ENCODE measurements at places on chromosomes 12 and 14. TPM values are rescaled to one million over a fixed set of nuclear protein-coding genes. Genes with fewer than 3 reads are reported as not detected.

GRCh38 chr12:130117233-130117632, 45.0 kb upstream of the FZD10 start:
- no peaks in the 10 kb centered on the region for H3K4me1 ChIP-seq
- no peak for DNase-seq
- H3K27ac ChIP-seq, result no peak overlapping the region

GRCh38 chr12:70744178-70744577, 106.9 kb upstream of the PTPRB start:
- H3K4me1 ChIP-seq, result no peaks in the 10 kb centered on the region
- no peak overlapping the region for H3K4me3 ChIP-seq
- H3K36me3 ChIP-seq, result no peaks in the 10 kb centered on the region
- DNase-seq, result no peak
- no peaks in the 10 kb centered on the region for H3K27me3 ChIP-seq

DNA sequence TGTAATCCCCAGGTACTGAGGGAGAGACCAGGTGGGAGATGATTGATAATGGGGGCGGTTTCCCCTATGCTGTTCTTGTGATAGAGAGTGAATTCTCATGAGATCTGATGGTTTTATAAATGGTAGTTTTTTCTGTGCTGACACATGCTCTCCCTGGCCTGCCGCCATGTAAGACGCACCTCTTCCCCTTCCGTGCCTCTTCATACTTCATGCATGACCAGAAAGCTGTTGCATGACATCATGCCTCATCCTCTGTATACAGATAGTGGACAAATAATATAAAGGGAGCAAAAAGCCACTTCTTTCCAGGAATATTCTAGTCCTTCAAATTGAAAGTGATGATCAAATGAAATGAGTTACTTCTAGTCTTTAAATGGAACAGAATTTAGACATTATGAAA, 47.3 kb upstream of the LRIG3 start:
- H3K4me1 ChIP-seq, result no peaks in the 10 kb centered on the region
- no peaks in the 10 kb centered on the region for H3K36me3 ChIP-seq
- no peak for DNase-seq
- no peaks in the 10 kb centered on the region for H3K27me3 ChIP-seq

NTS gene
- total RNA-seq, result 36.6 TPM

DNA sequence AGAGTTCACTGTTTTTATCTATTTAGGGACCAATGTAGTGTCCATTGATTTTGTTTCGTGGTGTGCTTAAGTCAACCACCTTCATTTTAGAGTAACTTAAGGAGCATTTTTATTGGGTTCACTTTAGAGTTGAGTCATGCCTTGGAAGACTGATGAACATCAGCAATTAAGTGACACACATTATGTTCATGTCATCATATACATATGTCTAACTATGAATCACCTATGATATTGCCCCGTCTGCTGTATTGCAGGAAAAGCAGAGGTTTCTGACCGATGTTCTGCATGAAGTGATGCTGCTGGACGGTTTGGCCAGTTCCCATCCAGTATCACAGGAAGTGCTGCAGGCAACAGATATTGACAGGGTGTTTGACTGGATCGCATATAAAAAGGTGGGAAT, 227.1 kb downstream of the TRHDE start:
- no peaks in the 10 kb centered on the region for H3K4me1 ChIP-seq
- no peaks in the 10 kb centered on the region for H3K36me3 ChIP-seq
- no peak overlapping the region for H3K4me3 ChIP-seq
- no peaks in the 10 kb centered on the region for H3K27me3 ChIP-seq
- DNase-seq, result no peak

PAPLN gene
- 15.9 TPM for total RNA-seq

DNA sequence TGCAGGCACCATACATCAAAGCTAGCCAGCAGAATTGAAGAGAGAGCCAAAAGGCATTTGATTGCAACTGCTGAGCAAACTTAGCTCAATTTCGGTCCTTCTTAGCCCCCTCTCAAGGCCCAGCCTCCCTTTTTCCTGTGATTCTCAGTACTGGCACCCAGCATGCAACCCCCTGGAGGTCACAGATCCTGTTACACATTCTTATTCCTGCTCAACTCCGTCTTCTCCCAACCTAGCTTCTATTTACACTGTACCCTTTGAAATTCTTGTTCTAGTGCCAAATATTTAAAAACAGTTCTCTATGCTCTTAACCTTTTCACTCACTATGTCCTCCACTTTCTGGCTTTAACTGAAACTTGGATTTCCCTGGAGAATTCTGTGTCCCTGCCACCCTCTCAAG, 131.3 kb upstream of the CPSF6 start:
- H3K27me3 ChIP-seq, result no peaks in the 10 kb centered on the region
- H3K4me3 ChIP-seq, result no peak overlapping the region
- no peaks in the 10 kb centered on the region for H3K4me1 ChIP-seq
- H3K36me3 ChIP-seq, result no peaks in the 10 kb centered on the region

NFATC4 gene
- 47.3 TPM for total RNA-seq

GLT1D1 gene
- 3.6 TPM for total RNA-seq

TXNDC16 gene
- 14.3 TPM for total RNA-seq

TMEM121 gene
- not detected for total RNA-seq

NFYB gene
- total RNA-seq, result 43.5 TPM

GRCh38 chr12:107929436-107929835, 154.9 kb downstream of the ASCL4 start:
- H3K4me3 ChIP-seq, result no peak overlapping the region
- no peaks in the 10 kb centered on the region for H3K4me1 ChIP-seq
- DNase-seq, result no peak
- no peaks in the 10 kb centered on the region for H3K36me3 ChIP-seq
- no peak overlapping the region for H3K27ac ChIP-seq

GRCh38 chr12:72957454-72957853, 685.3 kb downstream of the TRHDE start:
- H3K27ac ChIP-seq, result no peak overlapping the region
- H3K4me1 ChIP-seq, result no peaks in the 10 kb centered on the region
- no peaks in the 10 kb centered on the region for H3K27me3 ChIP-seq
- no peak overlapping the region for H3K4me3 ChIP-seq
- H3K36me3 ChIP-seq, result no peaks in the 10 kb centered on the region
- DNase-seq, result no peak

GRCh38 chr12:124264089-124264795, 30.7 kb upstream of the RFLNA start:
- H3K4me3 ChIP-seq, result no peak overlapping the region
- H3K27me3 ChIP-seq, result no peaks in the 10 kb centered on the region
- no peak overlapping the region for H3K27ac ChIP-seq
- H3K36me3 ChIP-seq, result no peaks in the 10 kb centered on the region

DNA sequence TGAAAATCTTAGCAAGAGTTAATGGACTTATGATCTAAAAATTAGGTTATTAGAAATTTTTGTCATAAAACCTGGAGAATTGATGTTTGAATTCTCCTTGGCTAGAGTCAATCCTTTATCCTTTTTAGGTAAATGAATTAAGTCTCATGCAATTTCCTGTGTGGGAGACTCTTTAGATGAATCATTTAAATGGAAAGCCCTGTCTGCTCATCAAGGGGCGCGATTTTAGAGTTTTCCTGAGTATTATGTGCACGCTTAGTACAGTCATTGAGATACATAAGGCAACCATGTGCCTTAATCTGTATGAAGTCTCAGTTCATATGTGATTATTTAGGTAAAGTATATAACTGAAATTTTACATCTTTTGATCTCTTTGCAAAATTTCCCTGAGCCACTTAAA, 974.7 kb downstream of the NRXN3 start:
- no peak overlapping the region for H3K27ac ChIP-seq
- H3K36me3 ChIP-seq, result no peaks in the 10 kb centered on the region
- DNase-seq, result no peak
- H3K4me1 ChIP-seq, result no peaks in the 10 kb centered on the region
- H3K4me3 ChIP-seq, result no peak overlapping the region

DNA sequence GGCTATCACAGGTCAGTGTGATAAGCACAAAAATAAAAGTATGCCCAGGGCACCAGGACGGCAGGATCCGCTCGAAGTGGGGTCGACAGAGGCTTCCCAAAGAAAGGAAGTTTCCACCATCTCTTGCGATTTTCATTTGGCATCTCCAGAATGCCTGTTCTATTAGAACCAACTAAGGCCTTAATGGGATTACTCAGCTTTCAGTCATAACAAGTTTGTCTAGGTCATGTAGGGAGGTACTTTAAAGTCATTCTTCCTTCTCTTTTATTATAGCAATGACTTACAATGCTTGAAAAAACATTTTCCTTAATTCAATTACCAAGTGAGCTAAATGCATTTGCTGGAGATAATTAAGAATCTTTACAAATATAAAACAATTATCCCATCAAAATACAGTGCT, 83.6 kb upstream of the DIO3 start:
- H3K36me3 ChIP-seq, result no peaks in the 10 kb centered on the region
- no peak overlapping the region for H3K4me3 ChIP-seq
- no peak overlapping the region for H3K27ac ChIP-seq
- DNase-seq, result no peak

DDX47 gene
- 74.2 TPM for total RNA-seq

PRIMA1 gene
- 4.5 TPM for total RNA-seq

DCP1B gene
- 14.8 TPM for total RNA-seq

DNA sequence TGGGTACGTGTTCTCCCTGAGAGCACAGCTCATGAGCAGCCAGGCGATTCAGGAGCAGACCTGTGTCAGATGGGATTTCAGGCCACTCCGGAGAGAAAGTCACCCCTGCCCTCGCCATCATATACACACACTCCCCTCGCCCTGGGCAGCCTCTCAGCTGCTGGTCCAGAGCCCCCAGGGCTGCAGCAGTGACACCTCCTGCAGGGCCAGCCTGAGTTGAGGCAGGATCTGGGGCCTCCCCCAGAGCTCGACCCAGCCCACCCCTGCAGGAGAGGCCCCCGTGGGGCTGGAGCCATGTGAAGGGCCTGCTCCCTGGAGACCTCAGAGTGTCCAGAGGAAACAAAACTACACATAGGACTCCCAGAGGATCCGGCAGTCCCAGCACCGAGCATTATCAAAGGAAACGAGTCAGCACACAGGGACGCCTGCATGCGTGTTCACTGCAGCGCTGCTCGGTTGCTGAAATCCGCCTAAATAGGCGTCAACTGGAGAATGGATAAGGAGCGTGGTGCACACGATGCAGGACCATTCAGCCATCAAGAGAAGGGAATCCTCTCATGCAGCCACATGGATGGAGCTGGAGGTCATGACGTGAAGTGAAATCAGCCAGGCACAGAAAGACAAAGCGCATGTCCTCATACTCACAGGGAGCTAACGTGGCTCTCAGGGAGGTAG, 104.0 kb downstream of the TNFAIP2 start:
- H3K4me3 ChIP-seq, result no peak overlapping the region
- no peak for DNase-seq
- peaks cover 6% of the 10 kb centered on the region for H3K4me1 ChIP-seq
- H3K36me3 ChIP-seq, result no peaks in the 10 kb centered on the region
- H3K27ac ChIP-seq, result no peak overlapping the region

DNA sequence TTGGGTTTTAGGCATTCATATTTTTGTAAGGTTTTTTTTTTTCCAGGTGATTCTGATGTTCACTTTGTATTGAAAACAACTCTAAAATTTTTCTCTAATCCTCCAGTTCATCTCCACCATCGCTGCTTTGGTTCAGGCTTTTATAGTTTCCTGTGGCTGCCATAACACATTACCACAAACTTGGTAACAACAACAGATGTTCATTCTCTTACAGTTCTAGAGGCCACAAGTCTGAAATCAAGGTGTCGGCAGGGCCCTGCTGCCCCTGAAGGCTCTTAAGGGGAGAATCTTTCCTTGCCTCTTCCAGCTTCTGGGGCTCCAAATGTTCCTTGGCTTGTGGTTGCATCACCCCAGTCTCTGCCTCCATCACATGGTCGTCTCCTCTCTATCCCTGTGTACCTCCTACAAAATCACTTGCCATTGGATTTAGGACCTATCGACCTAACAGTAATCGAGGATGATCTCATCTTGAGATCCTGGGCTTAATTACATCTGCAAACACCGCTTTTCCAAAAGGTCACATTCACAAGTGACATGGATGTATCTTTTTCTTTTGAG, 55.2 kb downstream of the PELI2 start:
- H3K4me1 ChIP-seq, result no peaks in the 10 kb centered on the region
- no peaks in the 10 kb centered on the region for H3K27me3 ChIP-seq

HSP90B1 gene
- total RNA-seq, result 847 TPM

DNA sequence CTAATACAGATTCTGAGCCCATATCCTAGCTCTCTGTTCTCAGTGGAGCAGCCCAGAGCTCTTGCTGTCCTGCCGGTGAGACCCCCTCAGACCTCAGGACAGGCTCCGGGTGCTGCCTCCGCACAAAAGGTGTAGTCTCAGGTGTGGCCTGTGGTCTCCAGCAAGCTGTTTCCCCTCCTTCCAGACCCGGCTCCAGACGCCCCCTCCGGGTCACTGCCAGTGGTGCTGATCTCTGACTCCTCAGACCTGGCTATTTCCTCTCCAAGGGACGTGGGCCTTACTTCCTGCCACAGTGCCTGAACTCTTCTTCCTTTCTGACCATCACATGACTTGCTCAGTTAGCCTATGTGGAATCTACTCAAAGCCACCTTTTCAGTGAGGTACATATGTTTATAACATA, 337.5 kb downstream of the GLT1D1 start:
- no peaks in the 10 kb centered on the region for H3K36me3 ChIP-seq
- H3K4me1 ChIP-seq, result no peaks in the 10 kb centered on the region
- H3K4me3 ChIP-seq, result no peak overlapping the region

DNA sequence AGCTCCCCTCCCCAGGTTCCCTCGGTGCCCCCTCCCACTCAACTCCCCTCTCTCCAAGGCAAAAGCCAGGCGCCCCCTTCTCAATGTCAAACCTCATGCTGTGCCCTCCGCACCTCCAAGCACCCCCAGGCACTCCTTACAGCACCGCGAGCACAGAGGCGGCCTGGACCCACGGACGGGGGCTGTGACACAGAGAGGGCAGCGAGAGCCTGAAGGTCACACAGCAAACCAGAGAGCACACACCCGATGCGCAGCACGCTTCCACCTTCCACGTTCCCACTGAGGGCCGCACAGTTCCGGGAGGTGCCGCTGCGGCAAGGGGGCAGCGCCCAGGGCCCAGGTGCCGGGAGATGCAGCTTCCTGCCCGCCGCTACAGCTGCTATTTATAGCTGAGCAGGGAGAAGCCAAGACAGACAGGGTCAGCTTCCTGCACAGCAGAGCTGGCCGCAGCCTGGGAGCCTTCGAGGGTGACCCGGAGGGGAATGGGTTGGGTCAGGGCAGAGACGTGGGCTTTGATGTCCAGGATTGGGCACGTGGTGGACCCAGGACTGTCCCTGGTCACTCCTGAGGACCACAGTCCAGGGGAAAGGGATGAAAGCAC, 12.9 kb downstream of the NCOR2 start:
- no peak overlapping the region for H3K4me3 ChIP-seq
- no peak overlapping the region for H3K27ac ChIP-seq
- no peaks in the 10 kb centered on the region for H3K36me3 ChIP-seq

TROAP gene
- 54.0 TPM for total RNA-seq

- no peak overlapping the region for H3K4me3 ChIP-seq
- no peaks in the 10 kb centered on the region for H3K27me3 ChIP-seq
- no peak overlapping the region for H3K27ac ChIP-seq
- peaks cover 34% of the 10 kb centered on the region for H3K36me3 ChIP-seq
- no peak for DNase-seq
- peaks cover 4% of the 10 kb centered on the region for H3K4me1 ChIP-seq
Measured at GRCh38 chr12:6224550-6224949, 24.4 kb downstream of the CD9 start.

NABP2 gene
- 56.1 TPM for total RNA-seq

DNA sequence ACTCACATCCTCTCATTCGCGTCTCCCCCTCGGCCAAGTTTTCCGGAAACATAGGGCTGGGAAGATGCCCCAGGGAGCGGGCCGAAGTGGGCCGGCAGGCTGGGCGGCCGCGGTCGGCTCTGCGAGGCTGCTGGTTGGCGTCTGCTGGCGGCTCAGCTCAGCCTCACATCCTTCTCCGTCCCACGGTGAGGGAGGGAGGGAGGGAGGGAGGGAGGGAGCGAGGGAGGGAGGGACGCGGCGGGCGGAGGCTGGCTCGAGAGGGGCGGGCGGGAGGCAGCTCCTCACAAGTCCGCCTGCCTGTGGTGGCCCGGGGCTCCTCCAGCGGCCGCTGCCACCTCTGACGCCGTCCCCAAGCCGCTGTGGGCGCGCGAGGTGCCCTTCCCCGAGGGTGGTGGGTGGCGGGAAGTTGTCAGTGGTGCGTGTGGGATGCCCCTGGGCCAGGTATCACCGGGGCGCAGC, 93.8 kb downstream of the RFLNA start:
- peaks cover 24% of the 10 kb centered on the region for H3K4me1 ChIP-seq
- H3K27me3 ChIP-seq, result no peaks in the 10 kb centered on the region

Measured in H1 (cell line).